ENCODE measurements at places on chromosomes 7 and 10. TPM values are rescaled to one million over a fixed set of nuclear protein-coding genes. Genes with fewer than 3 reads are reported as not detected.

- H3K4me3 ChIP-seq: no peak overlapping the region
- no peaks in the 10 kb centered on the region for H3K27me3 ChIP-seq
- H3K36me3 ChIP-seq: peaks cover 6% of the 10 kb centered on the region
- no peak overlapping the region for H3K27ac ChIP-seq
- peaks cover 6% of the 10 kb centered on the region for H3K4me1 ChIP-seq
These were observed 202.9 kb upstream of the PLXNA4 start for GRCh38 chr7:132779164-132779563.

- H3K4me3 ChIP-seq: no peak overlapping the region
- no peaks in the 10 kb centered on the region for H3K4me1 ChIP-seq
- H3K27me3 ChIP-seq: no peaks in the 10 kb centered on the region
- no peak for DNase-seq
- no peaks in the 10 kb centered on the region for H3K36me3 ChIP-seq
These were observed 6.2 kb upstream of the MSMB start for GRCh38 chr10:46052057-46052790.

DNA sequence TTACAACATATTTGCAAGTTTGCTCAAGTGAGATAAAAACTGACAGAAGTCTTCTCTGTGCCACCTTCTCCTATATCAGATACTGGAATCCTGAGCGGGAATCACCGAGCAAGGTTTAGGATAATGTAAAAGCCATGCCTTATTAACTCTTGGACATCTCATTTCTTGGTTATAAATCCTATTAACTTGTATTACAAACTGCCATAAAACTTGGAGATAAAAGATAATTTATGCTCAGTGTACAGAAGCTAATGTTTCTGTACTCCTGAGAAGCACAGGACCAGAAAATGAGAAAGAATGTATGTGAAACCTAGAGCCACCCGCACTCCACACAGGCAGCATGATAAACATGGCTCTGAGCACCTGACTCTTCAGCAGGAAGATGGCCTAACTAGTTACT is 181.2 kb upstream of the NOBOX start:
- no peaks in the 10 kb centered on the region for H3K27me3 ChIP-seq
- no peak overlapping the region for H3K27ac ChIP-seq
- H3K36me3 ChIP-seq: no peaks in the 10 kb centered on the region
- H3K4me3 ChIP-seq: no peak overlapping the region
- no peak for DNase-seq

DNA sequence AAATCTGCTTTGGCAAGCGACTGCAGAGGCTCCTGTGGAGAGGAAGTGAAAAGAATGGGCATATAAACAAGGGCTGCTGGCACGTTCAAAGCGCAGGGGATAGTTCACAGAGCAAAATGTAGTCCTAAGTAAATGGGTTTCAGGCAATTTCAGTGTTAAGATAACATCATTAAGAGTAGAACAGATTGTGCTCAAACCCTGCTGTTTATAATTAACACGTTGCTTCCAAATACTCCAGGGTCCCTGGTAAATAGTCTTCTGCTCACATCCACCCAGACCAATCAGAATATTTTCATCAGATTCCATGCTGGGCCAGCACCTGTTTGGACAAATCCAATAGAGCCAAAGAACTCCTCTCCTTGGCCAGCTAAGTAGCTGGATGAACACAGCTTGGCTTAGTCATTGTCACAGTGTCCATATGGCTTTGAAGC is 81.4 kb downstream of the ORC5 start:
- H3K4me1 ChIP-seq: no peaks in the 10 kb centered on the region
- H3K4me3 ChIP-seq: no peak overlapping the region
- no peak for DNase-seq
- H3K36me3 ChIP-seq: peaks cover 46% of the 10 kb centered on the region
- no peak overlapping the region for H3K27ac ChIP-seq
- no peaks in the 10 kb centered on the region for H3K27me3 ChIP-seq

- H3K36me3 ChIP-seq: peaks cover 2% of the 10 kb centered on the region
- DNase-seq: no peak
- no peak overlapping the region for H3K4me3 ChIP-seq
These were observed 101.8 kb downstream of the ST8SIA6 start for GRCh38 chr10:17352583-17352982.

DNA sequence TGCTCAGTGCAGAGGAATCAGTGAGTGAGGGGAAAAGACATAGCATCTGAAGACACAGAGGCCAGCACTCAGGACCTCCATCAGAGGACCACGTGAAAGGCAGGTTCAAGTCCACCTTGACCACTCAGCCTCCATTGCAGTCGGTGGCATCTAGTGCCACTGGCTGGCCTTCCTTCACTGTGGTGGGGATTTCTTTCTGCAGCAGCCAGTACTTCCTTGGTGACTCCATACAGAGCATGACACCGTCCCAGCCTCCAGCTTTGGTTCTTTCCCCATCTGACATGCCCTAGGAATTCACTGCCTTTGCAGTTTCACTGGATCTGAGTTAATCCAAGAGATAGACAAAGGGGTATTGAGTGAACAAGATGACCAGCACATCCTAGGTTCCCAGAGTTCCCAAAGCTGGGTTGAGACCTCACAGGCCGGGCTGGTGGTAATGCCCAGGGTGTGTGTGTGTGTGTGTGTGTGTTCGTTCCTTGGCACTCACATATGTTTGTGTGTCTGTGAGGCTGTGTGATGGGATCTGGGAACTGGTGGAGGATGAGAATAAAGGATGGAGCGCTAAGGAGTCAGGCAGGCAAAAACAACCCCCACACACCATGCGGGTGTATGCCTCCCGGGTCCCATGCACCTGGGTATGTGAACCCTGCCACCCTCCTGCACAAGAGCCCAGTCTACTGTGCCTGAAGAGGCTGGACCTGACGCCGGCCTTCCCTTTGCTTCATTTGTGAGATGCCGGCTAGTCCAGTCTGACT is 57.8 kb downstream of the SYPL1 start:
- no peaks in the 10 kb centered on the region for H3K27me3 ChIP-seq
- H3K4me3 ChIP-seq: no peak overlapping the region
- DNase-seq: no peak
- H3K27ac ChIP-seq: no peak overlapping the region
- H3K36me3 ChIP-seq: no peaks in the 10 kb centered on the region
- peaks cover 11% of the 10 kb centered on the region for H3K4me1 ChIP-seq

- H3K4me1 ChIP-seq: no peaks in the 10 kb centered on the region
- H3K27ac ChIP-seq: no peak overlapping the region
- H3K27me3 ChIP-seq: peaks cover 5% of the 10 kb centered on the region
- DNase-seq: no peak
These were observed 111.1 kb upstream of the CREB5 start for GRCh38 chr7:28301148-28301641.

GRCh38 chr7:151291206-151291605 is 42.7 kb upstream of the SMARCD3 start:
- no peak overlapping the region for H3K4me3 ChIP-seq
- no peak overlapping the region for H3K27ac ChIP-seq
- no peaks in the 10 kb centered on the region for H3K27me3 ChIP-seq
- DNase-seq: no peak

GRCh38 chr7:142802301-142802700 is 31.5 kb downstream of the PRSS2 start:
- H3K27ac ChIP-seq: peak overlapping the region; percentile 100
- peaks cover 57% of the 10 kb centered on the region for H3K36me3 ChIP-seq
- DNase-seq: no peak
- peak overlapping the region; percentile 81 for H3K4me3 ChIP-seq

GRCh38 chr7:105638902-105639495 is 57.7 kb upstream of the EFCAB10 start:
- DNase-seq: no peak
- peaks cover 98% of the 10 kb centered on the region for H3K36me3 ChIP-seq
- no peaks in the 10 kb centered on the region for H3K4me1 ChIP-seq
- H3K27ac ChIP-seq: no peak overlapping the region
- no peak overlapping the region for H3K4me3 ChIP-seq

DNA sequence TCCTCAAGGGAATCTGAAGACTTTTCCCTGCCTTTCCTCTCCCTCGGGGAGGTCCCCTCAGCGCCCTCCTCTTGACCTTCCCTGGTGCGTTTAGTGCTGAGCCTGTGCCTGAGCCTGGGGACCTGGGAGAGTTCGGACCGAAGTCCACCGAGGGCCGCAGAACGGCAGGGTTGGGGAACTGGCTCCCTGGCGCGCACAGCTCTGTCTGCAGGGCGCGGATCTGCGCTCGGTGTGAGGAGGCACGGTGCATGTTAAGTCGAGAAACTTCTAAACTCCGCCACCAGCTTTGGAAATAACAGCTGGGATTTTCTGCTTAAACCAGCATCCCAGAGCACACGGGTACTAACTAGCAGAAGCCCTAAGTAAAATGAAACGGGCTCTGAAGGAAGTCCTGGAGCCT is 44.2 kb upstream of the SLC29A4 start:
- H3K27me3 ChIP-seq: no peaks in the 10 kb centered on the region
- H3K4me1 ChIP-seq: peaks cover 14% of the 10 kb centered on the region
- no peak overlapping the region for H3K4me3 ChIP-seq
- no peaks in the 10 kb centered on the region for H3K36me3 ChIP-seq
- no peak for DNase-seq

DNA sequence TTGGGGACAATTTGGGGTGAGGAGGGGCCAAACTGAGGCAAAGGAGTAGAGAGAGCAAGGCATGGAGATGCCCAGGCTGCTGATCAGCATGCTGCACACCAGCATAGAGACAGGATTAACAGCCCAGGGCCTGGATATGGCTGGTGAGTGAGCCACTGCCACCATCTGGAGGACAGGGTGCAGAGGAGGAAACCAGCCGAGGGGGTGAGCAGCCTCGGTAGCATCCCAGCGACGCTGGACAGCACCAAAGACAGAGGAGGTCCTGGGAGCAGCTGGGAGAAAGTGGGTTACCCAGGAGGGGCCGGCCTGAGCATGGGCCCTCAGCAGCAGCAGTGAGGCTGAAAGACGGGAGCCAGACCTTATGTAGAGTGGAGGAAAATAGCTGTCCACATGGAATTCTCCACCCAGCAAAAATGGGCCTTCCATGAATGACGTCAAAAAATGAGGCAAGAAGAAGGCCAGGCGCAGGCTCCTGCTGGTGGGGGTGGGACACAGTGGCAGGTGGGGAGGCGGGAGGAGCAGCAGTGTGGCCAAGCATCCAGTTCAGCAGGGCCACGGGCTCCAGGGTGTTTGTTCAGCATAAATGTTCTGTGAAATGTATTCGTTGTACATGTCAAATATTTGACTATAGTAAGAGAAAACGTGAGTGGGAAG is 16.7 kb downstream of the RET start:
- H3K27me3 ChIP-seq: no peaks in the 10 kb centered on the region
- no peaks in the 10 kb centered on the region for H3K36me3 ChIP-seq
- H3K27ac ChIP-seq: no peak overlapping the region
- no peak overlapping the region for H3K4me3 ChIP-seq
- H3K4me1 ChIP-seq: no peaks in the 10 kb centered on the region

DNA sequence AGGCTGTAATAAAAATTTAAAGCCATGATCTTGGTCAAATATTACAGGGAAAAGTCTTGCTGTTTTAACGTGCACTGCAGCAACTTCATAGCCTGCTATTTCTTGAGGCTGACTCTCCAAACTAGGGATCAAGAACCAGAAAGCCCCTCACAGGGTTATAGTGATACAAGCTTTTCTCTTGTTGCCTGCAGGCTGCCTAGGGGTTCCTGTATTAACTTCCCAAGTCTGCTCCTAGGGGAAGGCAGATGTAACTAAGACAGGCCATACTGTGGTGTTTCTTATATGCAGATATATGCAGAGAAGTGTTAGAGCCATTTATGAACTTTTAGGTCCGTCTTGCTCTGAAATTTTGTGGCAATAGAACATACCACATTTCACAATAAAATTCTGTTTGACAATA is 175.7 kb downstream of the FOXP2 start:
- no peaks in the 10 kb centered on the region for H3K36me3 ChIP-seq
- no peaks in the 10 kb centered on the region for H3K27me3 ChIP-seq
- H3K4me3 ChIP-seq: no peak overlapping the region
- H3K4me1 ChIP-seq: no peaks in the 10 kb centered on the region
- H3K27ac ChIP-seq: no peak overlapping the region

DNA sequence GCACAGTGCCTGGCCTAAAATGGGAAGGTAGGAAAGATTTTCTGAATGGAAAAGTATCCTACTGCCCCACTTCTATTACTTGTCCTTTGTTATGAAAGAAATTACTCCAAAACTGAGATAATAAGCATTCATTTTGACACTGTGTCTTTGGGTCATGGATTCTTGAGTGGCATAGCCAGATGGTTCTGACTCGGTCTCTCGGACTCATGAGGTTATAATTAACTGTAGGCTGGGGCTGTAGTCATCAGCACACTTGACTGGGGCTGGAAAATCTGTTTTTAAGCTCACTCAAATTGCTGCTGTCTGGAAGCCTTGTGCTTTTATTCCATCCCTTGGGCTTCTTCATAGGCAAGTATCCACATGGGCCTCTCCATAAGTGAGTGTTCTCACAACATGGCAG is 160.5 kb downstream of the VTI1A start:
- no peak overlapping the region for H3K27ac ChIP-seq
- H3K36me3 ChIP-seq: no peaks in the 10 kb centered on the region

GIMAP1 gene
- total RNA-seq: 17.1 TPM

CCZ1B gene
- total RNA-seq: 90.3 TPM

RSPH10B2 gene
- total RNA-seq: 0.39 TPM

RADIL gene
- total RNA-seq: not detected
